ENCODE measurements at places on chromosomes 2 and 18.

GRCh38 chr18:33946336-33946735, 278.4 kb downstream of the NOL4 start:
- no peak overlapping the region for H3K4me3 ChIP-seq
- DNase-seq, result no peak
- H3K27ac ChIP-seq, result no peak overlapping the region
- no peaks in the 10 kb centered on the region for H3K36me3 ChIP-seq
- H3K27me3 ChIP-seq, result no peaks in the 10 kb centered on the region

- H3K4me3 ChIP-seq, result no peak overlapping the region
- H3K4me1 ChIP-seq, result peaks cover 17% of the 10 kb centered on the region
- peaks cover 8% of the 10 kb centered on the region for H3K36me3 ChIP-seq
- no peak for DNase-seq
Observed at GRCh38 chr2:65277118-65277517, 49.5 kb downstream of the ACTR2 start.

GRCh38 chr2:16394986-16395550, 270.6 kb downstream of the CYRIA start:
- H3K27ac ChIP-seq, result no peak overlapping the region
- no peak overlapping the region for H3K4me3 ChIP-seq
- no peaks in the 10 kb centered on the region for H3K4me1 ChIP-seq
- H3K27me3 ChIP-seq, result no peaks in the 10 kb centered on the region
- no peak for DNase-seq
- no peaks in the 10 kb centered on the region for H3K36me3 ChIP-seq

GRCh38 chr2:172564376-172564775, 8.5 kb downstream of the PDK1 start:
- H3K4me1 ChIP-seq, result no peaks in the 10 kb centered on the region
- H3K4me3 ChIP-seq, result no peak overlapping the region
- H3K36me3 ChIP-seq, result peaks cover 20% of the 10 kb centered on the region

GRCh38 chr2:230893338-230893737, 28.6 kb downstream of the ITM2C start:
- no peaks in the 10 kb centered on the region for H3K4me1 ChIP-seq
- no peaks in the 10 kb centered on the region for H3K36me3 ChIP-seq
- no peaks in the 10 kb centered on the region for H3K27me3 ChIP-seq
- no peak for DNase-seq
- H3K4me3 ChIP-seq, result no peak overlapping the region
- H3K27ac ChIP-seq, result no peak overlapping the region

GRCh38 chr2:71466301-71467179, 13.2 kb downstream of the DYSF start:
- peaks cover 7% of the 10 kb centered on the region for H3K27me3 ChIP-seq
- H3K4me3 ChIP-seq, result peak overlapping the region; percentile 60
- H3K36me3 ChIP-seq, result no peaks in the 10 kb centered on the region
- no peak for DNase-seq

DNA sequence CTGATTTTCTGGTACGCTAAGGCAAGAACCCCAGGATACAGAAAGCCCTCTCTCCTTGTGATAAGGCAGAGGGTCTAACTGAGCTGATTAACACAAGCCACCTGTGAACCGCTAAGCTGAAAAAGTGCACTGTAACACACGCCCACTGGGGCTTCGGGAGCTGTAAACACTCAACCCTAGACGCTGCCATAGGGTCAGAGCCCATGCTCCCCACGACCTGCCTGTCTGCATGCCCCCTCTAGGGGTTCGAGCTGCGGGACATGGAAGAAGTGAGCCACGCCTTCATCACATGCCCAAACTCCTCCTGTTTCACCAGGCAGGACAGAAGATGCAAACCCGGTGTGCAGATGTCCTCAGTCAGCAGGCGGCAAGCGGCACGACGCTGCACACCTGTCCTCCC, 173.9 kb upstream of the RAB12 start:
- H3K4me1 ChIP-seq, result no peaks in the 10 kb centered on the region
- H3K27ac ChIP-seq, result no peak overlapping the region

GRCh38 chr18:36440614-36441013, 143.1 kb downstream of the FHOD3 start:
- no peak overlapping the region for H3K4me3 ChIP-seq
- H3K27ac ChIP-seq, result no peak overlapping the region
- H3K4me1 ChIP-seq, result no peaks in the 10 kb centered on the region
- H3K27me3 ChIP-seq, result no peaks in the 10 kb centered on the region
- DNase-seq, result no peak
